HuH-7.5 (cell line): ENCODE measurements at places on chromosomes 3 and 15.
A peak's percentile ranks its signal among the peaks of the same experiment; 100 is the strongest.

- no peak for DNase-seq
Measured at GRCh38 chr3:137163241-137163871, 205.6 kb downstream of the IL20RB start.

GRCh38 chr3:114827495-114827894, 319.6 kb downstream of the ZBTB20 start:
- DNase-seq, result no peak

- DNase-seq, result peak; percentile 90
Measured at GRCh38 chr3:50324351-50325112, 2.0 kb upstream of the HYAL2 start.

- DNase-seq, result no peak
Measured at GRCh38 chr3:126777366-126777765, 73.3 kb downstream of the CHCHD6 start.

- no peak for DNase-seq
Measured at GRCh38 chr3:189914799-189915198, 205.9 kb downstream of the P3H2 start.
